ENCODE measurements at places on chromosomes 5 and 9.

GRCh38 chr5:115413651-115414050 lies 117.2 kb upstream of the CCDC112 start:
- DNase-seq: no peak

- DNase-seq: no peak
Observed at GRCh38 chr5:7869474-7870136, 657 bp downstream of the MTRR start.

DNA sequence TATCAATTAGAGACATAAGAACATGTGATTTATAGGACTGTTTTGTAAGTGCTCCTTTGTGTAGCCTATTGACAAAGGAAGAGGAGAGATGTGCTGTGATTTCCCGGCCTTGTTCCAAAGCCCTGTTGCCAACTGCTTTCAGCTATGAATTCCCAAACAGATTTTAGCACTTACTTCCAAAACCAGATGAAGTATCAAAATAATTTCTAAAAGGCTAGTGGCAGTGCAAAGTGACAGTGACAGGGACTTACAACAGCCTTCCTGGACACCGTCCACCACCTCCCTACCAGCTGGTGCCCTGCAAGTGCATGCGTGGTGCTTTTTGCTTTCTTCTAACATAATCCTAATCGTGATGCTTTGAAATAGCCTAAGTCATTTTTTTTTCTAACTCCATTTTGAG lies 254.1 kb upstream of the ACTBL2 start:
- no peak for DNase-seq

DNA sequence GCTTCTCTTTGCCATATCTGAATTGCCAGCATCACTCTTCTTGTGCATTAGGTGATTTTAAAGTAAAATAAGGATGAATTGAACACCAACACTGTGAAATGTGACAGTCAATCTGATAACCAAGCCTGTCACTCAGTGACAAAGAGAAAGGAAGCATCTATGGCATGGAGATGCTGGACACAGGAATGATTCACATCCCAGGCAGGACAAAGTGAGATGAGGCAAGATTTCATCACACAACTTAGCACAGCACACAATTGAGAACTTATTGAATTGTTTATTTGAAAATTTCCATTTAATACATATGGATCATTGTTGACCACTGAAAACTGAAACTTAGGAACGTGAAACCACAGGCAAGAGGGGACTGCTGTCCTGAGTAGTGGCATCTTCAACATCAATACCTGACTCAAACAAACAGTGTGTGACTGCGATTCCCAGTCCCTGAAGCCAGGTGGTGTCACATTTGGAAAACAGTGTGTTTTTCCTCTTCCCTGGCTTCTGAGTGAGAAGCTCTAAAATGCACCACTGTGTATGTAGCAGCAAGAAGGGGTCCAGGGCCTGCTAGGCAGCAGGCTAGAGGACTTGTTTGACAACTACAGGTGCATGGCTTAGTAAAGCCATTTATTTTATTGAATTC lies 10.7 kb downstream of the GAPT start:
- peak; percentile 10 for DNase-seq

GRCh38 chr5:2373631-2374030 lies 377.8 kb downstream of the IRX2 start:
- no peak for DNase-seq

DNA sequence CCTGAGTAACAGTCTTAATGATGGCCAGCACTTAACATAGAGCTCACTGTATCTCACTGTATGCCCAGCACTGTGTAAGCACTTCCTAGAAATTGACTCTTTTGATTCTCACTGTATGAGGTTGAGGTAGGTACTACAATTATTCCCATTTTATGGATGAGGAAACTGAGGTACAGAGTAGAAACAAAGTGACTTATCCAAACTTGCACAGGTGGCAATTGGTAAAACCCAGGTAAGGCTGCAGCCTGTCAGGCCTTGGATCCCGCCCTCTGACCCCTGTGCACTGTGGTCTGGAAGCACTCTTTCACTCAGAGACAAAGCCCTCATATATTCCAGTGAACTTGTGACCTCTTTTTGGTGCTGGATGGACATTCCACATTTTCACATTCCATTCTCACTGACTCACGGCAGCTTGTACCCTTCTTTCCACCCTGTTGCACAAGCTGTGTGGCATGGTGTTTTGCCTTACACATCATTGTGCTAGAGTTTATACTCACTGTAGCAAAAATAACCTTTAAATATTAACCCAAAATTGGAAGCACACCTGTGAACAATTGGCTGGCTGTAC lies 21.7 kb downstream of the ANKRD55 start:
- DNase-seq: peak; percentile 87

All from fibroblast of upper back skin (primary cell).